HL-60 (cell line): ENCODE measurements at places on chromosomes 5 and 9.
A peak's percentile ranks its signal among the peaks of the same experiment; 100 is the strongest.

GRCh38 chr5:36777105-36777757, 99.3 kb upstream of the NIPBL start:
- DNase-seq: no peak

- peak; percentile 49 for DNase-seq
These were observed 7.3 kb upstream of the SLC25A51 start for GRCh38 chr9:37911271-37911681.

DNA sequence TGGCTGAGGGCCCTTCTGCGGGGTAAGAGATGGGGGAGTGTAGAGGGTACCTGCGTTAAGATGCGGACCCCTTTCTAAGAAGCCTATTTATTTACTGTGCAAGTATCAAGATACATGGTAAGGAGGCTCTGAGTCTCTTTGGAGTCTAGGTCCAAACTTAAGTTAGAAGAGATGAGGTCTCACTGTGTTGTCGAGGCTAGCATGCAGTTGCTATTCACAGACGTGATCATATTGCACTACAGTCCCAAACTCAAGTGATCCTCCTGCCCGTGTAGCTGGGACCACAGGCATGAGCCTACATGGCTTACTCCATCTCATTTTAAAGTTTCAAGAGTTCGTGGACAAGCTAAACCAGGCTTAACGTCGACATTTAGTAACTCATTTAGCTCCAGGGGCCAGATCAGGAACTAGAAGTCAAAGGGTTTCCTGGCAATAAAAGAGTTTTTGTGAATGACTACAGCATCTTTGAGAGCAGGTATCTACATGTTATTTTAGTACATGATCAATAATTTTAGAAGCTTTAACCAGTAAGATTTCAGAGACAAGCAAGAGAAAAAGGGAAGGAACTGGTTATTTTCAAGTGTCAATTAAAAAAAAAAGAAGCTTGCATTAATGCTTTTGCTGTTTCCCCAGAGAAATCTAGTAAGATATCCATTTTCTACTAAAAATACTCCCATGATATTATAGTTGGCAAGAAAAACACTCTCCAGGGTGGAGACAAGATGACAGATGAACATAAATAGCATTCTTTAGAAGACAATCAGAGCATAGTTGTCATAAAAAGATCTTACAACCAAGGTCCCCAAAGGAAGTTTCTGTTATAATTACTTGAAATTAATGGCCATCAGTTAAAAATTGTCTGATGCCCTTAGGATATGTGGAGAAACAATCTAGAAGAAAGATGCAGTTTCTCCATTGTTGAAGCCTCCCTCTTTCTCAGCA, 141.3 kb downstream of the SCAMP1 start:
- no peak for DNase-seq

- no peak for DNase-seq
These were observed 186.4 kb downstream of the SLIT3 start for GRCh38 chr5:169114466-169115065.

GRCh38 chr5:62938927-62939326, 360.3 kb downstream of the LRRC70 start:
- DNase-seq: no peak

- no peak for DNase-seq
These were observed 42.0 kb downstream of the SFXN1 start for GRCh38 chr5:175520321-175520720.

- no peak for DNase-seq
These were observed 78.7 kb upstream of the SH3PXD2B start for GRCh38 chr5:172533058-172533398.

DNA sequence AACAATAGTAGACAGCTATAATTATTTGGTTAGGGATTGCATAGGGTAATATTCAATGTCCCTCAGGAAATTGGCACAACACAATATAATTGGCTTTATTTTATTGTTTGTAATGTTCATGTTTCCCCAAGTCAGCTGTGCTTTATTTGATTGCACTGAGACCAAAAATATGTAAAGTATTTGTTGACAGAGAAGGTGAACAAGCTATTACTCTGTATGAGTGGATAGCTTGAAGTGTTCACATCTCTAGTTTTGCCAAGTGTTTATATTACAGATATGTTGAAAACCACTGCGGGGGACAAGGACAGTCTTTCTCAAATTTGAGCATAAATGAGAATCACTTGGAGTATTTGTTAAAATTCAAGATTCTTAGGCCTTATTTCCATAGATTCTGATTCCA, 83.3 kb downstream of the RAB3C start:
- no peak for DNase-seq

- no peak for DNase-seq
These were observed 84.7 kb downstream of the CSNK1A1 start for GRCh38 chr5:149466457-149466972.

DNA sequence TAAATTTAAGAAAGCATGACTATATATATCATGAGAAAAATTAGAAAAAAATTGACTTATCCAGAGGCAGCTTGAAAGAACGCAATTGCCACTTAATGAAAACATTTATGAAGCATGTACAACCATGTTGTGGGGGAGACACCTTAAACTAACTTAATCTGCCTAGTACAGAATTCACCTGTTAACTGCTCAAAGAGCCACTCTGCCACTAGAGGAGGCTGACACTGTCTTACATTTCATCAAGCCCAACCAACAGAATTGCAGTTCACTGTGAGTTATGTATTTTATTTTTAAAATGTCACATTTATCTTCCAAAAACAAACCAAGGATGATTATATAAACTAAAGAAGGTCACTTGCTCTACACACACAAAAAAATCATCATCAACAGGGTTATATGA, 252.9 kb downstream of the MLLT3 start:
- no peak for DNase-seq

DNA sequence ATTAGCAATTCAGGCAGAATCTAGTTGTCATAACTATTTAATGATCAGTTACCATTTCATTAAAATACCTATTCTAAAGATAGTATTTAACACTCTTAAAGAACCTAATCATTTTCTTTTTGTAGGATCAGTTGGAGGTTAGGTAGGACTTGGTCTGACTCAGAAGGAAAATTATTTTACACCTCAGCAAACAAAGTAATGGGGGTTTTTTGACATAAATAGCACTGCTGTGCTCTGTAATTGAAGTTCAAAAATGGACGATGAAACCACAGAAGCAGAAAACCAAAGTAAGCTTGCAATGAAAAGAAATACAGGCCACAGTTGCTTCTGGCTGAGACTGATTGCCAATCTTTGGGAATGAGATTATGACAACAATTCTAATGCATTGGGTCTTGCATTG, 187.0 kb upstream of the TRPM3 start:
- no peak for DNase-seq

DNA sequence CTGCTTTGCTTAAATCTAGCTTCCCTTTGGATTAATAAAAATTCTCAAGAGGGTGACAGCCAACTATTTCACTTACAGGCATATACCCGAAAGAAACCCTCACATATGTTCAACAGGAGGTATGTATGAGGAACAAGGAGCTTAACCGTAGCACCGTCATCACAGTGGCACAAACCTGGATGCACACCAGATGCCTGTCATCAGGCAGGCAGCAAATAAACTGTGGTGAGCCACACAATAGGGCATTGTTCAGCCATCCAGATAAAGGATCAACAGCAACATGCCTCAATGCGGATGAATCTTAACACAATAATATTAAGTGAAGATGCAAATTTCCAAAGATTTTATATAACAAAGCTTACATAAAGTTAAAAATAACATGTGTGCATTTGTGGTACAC, 5.5 kb upstream of the TNFSF15 start:
- no peak for DNase-seq

GRCh38 chr9:112074250-112075008, 100.7 kb downstream of the SUSD1 start:
- DNase-seq: peak; percentile 60

DNA sequence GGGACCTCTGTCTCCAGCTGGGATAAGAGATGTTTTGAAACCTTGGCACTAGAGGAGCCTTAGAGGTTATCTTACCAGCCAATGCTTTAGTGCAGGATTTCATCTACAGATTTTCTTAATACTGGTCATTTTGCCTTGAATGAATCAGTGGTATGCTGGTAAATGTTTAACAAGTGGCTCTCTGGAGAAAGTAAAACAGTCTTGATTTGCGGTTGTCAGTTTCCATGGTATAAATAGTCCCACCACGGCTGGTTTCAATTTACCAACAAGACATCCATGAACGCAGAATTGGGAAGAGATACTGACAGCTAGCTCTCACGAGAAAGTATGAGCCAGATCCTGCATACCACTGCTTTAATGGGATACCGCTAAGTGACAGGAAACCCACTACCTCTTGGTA, 56.7 kb upstream of the CXCL14 start:
- no peak for DNase-seq

GRCh38 chr9:90974643-90975245, 173.1 kb downstream of the SYK start:
- peak; percentile 36 for DNase-seq

DNA sequence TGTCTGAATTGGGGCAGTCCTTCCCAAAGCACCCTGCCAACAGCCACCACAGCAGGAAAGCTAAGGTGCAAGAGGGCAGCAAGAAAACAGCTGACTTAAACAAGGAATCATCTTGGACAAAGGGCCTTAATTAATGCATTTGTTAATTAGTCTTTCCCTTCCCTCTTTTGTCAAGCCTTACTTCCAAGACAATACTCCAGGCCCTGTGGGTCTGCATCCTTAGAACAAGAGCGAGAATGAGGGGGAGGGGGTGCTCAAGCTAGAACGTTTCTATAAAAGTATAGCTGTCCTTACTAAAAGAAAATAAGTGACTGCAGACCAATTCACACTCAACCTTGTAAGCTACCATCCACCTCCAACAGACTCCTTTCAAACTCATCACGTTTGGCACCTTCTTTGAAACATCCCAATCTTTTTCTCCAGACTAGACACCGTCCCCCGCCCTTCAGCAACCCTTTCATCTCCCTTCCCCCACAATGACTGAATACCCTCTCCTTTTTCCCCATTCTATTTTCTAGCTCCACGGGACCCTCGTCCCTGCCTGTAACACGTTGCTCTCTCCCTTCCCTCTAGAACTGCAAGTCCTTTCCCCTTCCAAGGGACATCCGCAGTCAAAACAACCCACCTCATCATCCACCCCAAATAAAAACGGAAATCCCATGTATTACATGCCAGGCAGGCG, 85.7 kb upstream of the RNF38 start:
- DNase-seq: no peak

GRCh38 chr5:111173476-111173875, 50.7 kb upstream of the CAMK4 start:
- no peak for DNase-seq

DNA sequence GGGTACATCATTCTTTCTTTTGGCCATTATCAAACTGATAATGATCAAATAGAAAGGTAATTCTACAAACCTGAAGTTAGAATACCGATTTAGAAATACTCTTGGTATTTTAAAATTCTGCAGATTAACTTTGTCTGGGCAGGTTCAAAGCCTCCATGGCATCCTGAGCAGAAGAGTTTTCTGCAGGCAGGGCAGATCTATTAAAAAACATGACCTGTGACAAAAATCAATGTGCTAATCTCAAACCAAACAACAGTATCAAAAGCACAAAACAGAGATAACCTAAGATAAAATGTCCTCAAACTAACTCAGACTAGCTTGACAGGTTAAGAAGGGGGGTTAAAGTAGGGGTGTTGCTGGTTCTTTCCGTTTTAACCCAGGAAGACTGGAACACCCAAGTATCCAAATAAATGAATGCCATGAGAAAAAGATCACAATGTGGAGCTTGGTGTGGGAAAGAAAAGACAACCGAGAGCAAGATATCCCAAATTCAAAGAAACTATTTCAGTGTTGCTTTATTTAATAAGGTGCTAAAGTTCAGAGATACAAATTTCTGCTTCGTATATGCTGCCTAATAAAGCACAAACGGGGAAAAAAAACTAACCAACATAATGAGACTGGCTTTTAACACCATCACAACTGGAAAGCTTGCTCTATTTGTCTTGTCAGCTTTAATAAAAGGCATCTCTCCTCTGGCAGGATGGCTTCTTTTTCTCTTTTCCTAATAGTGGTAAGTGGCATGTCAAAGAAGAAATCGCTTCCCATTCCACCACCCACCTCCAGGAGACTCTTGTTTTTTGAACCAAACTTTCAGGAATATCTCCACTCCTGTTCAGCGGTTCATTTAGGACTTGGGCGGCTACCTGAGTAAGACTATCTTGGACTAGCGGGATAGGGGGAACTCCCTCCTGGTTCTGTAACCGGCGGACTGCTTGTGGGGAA, 2.3 kb downstream of the EFNA5 start:
- DNase-seq: no peak

DNA sequence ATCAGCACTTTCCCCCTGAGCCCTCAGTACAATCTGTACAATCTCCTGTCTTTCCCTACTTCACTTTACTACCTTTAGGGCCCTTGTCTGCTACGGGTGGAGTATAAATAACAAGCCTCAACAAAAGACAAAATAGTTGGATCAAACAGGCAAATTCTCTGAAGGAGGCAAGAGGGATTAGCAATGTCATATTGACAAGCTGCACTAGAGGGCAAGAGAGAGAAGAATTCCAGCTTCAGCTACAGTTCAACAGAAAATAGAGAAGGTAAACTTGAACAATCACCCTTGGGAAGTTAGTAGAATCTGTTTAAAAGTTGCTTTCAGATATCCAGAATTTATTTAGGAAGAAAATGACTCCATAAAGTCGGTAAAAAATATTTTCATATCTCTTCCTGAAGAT, 68.4 kb upstream of the IZUMO3 start:
- DNase-seq: no peak

DNA sequence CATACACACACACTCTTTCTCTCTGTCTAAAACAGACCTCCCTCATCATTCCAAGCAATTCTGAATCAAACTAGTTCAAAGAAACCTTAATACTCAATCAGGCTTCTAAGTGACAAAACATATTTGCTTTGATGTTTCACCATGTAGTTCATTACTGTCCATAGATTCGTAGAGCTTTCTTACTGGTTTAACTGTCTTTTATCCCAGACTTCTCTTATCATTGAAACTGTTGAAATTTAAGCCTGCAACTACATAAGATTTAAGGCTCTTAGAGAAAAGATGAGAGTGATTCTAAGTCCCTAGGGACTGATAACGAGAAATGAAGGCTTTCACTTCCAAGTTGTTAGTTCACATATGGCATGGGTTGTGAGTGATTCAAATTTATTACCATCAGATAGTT, 11.0 kb upstream of the PLAC8L1 start:
- no peak for DNase-seq

GRCh38 chr9:79742110-79742721, 170.5 kb downstream of the TLE4 start:
- no peak for DNase-seq

DNA sequence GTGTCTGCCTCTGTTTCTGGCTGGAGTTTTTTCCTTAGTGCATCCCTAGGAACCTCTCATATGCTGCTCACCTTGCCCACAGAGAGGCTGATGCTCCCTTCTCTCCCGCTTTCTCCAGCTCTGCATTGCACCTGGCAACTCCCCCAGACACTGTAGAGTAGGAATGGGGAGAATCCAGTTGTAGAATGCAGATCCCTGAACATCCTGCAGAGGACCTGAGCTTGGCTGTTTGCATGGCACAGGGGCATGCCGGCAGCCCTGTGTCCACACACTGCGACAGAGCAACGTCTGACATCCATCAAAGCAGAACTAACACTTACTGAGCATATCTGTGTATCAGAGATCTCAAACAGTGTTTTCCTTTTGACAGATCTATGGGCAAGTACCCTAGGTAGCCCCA, 19.9 kb downstream of the IDNK start:
- DNase-seq: no peak
